ENCODE measurements at places on chromosomes 5 and 9. TPM values are rescaled to one million over a fixed set of nuclear protein-coding genes. Genes with fewer than 3 reads are reported as not detected.

DNA sequence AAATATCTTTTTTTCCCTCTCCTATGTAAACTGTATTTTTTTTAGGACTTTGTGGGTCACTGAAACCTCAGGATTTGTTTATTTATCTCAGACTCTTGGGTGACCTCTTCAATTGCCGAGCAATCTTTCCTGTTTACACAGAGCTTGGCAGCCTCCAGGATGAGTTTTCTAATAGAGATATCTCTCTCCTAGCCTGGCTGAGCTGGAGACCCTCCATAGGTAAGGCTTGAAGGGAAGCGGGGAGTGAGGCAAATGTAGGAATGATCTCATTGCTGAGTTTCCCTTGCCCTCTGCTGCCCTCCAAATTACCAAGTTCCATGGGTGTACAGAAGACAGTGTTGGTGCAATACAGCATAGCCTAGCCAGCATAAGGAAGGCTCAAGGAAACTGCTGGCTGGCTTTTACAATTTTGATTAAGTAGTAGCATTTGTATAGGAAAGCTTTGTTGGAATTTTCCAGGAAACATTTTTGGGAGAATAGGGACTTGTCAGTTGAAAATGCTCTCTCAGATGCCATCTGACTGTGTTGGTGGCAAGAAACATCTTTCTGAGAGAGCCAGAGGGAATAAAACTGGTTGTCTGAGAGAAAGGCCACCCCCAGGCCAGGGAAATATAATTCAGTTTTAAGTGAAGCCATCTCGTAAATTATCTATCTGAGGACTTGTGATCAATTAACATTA is 116.0 kb downstream of the NMUR2 start:
- DNase-seq = no peak

DNA sequence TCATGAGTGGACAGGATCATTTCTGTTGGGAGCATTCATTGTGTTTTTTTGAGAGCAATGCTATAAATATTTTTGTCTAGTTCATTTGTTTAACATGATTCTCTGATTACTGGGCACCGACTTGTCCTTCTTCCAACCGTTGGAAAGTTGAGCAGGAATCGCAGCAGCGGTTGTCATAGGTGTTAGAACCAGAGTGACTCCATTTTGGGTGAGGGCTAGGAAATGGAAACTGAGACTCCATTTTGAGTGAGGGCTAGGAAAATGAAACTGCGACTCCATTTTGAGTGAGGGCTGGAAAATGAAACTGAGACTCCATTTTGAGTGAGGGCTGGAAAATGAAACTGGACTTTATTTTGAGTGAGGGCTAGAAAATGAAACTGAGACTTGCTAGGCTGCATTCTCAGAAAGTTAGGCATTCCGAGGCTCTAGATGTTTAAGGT is 100.6 kb downstream of the ICE1 start:
- DNase-seq = no peak

DNA sequence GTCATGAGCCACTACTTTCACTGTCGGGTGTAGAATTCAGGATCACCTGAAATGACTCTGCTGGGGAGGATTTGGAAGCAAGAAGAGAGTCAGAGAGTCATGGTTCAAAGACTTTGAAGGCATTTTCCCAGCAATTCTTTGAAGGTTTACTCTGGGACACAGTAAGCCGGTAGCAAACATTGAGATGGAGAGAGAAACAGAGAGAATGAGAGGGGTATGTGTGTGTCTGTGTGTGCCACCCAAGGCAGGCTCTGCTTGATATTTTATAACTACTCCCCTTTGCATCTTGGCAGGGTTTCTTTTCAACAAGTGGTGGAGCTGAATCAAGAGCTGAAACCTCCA is 89.8 kb downstream of the ANKRD55 start:
- no peak for DNase-seq

DNA sequence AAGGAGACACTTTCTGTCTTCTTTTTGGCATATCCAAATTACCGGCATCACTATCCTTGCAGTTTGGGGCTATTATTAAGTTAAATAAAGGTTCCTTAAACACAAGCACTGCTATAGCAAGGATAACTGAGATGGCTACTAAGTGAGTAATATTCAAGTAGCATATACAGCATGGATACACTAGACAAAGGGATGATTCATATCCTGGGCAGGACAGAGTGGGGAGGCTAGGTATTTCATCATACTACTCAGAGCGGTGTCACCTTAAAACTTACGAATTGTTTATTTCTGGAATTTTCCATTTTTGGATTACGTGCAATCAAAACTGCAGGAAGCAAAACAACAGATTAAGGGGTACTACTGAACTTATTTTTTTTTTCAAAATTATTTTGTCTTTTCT is 54.1 kb downstream of the FER start:
- DNase-seq = no peak

The ABLIM3 gene
- total RNA-seq = 40.9 TPM

- DNase-seq = no peak
Observed at GRCh38 chr9:20781092-20781491, 97.0 kb downstream of the FOCAD start.

DNA sequence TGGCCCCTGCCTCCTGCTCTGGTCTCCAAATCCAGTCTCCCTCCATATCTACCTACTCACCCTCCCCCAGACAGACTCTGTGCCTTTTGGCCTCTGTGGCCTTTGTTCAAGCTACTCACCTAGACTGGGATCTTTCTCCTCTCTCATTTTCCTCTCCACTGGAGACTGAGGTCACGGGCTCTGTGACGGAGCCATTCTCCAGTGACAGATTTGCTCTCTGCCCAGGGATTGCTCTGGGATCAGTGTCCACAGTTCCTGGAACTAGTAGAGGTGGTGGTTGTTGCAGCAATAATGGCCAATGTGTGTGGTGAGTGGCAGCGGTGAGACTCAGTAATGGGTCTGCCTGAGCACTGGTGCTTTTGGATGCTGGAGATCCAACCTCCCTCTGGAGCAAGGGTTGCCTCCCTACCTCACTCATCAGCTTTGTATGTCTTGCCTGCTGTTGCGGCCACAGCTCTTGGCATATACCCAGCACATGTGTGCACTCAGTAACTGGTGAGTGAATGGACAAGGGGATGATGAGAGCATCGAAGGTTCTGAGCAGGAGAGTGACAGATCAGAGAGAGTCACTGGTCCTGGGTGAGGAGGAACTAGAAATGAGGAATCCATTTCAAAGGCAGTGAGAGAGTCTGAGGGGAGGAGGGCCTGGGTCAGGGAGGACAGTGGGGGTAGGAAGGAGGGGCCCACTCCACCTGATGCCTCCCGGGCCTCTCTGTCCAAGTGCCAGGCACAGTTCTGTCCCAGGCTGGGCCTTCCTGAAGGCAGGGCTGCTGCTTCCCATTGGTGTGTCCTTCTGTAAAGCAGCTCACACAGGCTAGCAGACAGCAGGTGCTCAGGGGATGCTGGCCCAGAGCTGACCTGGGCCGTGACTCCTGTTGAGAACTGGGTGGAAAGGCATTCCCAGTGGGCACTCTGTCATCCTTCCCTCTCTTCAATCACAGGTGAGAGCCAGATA is 96.5 kb upstream of the PITX1 start:
- no peak for DNase-seq

GRCh38 chr5:175124251-175124813 is 319.6 kb downstream of the DRD1 start:
- peak; percentile 77 for DNase-seq

- no peak for DNase-seq
Observed at GRCh38 chr9:111429175-111429574, 55.0 kb downstream of the ECPAS start.

- DNase-seq = peak; percentile 39
Observed at GRCh38 chr5:174837919-174838902, 113.8 kb downstream of the MSX2 start.

DNA sequence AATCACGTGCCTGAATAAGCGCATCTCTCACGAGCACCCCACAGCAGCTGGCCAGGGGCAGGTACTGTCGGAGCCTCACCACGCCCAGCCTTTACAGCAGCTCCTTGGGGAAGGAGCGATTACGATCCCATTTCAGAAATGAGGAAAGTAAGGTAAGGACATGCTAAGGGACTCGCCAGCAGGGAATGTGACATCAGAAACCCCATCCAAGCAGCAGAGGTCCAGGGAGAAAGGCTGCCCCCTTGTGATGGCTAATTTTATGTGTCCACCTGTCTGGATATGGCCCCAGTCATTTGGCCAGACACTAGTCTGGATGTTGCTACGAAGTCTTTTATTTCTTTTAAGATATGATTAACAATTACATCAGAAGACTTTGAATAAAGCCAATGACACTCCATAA is 77.3 kb downstream of the UBE2QL1 start:
- DNase-seq = no peak

GRCh38 chr9:131214876-131215275 is 61.4 kb downstream of the FAM78A start:
- no peak for DNase-seq

The ZNF366 gene
- 11.1 TPM for total RNA-seq

DNA sequence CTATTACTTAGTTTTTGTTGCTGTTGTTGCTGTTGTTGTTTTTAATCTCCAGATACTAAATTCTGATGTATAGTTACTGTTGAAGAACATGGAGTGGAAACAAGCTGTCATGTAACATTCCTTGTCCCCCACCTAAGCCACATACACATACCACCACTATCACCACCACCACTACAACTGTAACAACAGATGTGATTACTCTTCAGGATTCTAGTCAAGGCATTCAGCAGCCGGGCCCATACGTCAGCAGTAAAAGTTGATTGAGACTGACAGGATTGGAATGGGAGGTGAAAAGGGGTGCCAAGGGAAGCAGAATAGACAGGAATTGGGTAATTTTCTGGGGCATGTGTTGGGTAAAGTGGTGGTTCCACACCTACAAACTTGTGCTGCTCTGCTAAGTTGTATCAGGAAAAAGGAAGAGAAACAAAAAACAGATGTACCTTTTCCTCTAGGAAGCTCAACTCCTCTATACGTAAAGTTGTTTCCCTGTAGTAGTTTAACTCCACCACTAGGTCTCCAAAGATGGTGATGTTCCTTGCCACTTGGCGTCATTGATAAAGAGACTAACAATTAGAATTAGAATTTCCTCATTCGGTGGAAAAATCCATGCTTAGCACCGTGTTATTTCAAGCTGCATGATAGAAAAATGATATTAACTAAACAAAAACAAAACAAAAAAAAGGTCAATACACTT is 138.6 kb downstream of the ARRDC3 start:
- DNase-seq = no peak

The DBH gene
- total RNA-seq = not detected

DNA sequence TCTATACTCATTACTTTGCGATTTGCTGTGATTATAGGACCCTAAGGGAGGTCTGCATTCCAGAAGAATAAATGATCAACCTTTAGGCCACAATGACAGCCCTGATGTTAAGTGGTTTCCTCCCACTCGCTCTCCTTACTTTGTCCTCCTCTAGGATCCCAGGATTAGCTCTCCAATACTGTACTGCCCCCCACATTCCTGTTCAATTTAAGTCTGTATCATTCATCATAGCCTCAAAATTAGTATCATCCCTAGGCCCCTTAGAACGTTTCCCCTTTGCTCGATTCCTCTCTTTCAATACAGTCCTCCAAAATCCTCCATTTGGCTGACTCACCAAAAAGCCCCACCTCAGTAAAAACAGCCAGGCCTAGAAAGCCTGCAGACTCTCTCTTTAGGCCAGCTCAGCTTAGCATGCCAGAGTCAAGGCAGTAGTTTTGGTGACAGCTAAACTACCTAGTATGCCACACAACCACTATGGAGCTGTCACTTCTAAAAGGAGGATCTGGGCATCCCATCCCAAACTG is 24.4 kb downstream of the RNF145 start:
- no peak for DNase-seq

GRCh38 chr5:1169211-1170115 is 31.9 kb upstream of the SLC6A19 start:
- no peak for DNase-seq

DNA sequence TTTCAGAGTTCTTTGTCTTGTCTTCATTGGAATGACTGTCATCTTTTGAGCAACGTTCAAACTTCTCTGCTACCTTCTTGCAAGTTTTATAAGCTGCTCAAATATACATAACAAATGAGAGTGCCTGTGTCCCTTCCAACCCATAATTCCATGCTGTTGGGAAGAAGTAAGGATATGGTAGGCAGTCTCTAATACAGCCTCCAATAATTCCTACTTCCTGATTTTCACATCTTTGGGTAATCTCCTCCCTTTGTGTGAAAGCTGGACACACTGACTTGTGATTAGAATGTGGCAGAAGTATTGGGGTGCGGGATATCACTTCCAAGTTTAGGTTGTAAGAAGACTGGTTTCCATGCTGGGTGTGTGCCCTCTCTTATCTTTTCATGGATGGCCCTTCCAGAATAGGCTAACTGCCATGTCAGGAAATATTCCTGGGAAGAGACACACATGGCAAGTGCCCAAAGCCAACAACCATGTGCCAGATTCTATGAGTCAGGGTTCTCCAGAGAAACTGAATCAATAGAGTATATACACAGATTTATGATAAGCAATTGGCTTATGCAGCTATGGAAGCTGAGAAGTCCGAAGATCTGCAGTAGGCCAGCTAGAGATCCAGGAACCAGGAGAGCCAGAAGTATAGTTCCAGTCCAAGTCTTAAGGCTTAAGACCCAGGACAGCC is 531.3 kb downstream of the NTRK2 start:
- DNase-seq = no peak

DNA sequence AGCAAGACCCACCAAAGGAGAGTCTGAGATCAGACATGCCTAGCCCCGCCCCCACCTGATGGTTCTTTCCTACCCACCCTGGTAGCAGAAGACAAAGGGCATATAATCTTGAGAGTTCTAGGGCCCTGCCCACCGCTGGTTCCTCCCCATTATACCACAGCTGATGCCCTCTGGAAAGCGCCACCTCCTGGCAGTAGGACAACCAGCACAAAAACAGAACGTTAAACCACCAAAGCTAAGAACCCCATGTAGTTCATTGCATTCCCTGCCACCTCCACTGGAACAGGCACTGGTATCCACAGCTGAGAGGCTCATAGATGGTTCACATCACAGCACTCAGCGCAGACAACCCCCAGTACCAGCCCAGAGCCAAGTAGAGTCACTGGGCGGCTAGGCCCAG is 81.2 kb upstream of the TRPC7 start:
- DNase-seq = no peak

The TEX48 gene
- not detected for total RNA-seq

The CDH12 gene
- total RNA-seq = not detected

The PCDHB2 gene
- total RNA-seq = 2.1 TPM

DNA sequence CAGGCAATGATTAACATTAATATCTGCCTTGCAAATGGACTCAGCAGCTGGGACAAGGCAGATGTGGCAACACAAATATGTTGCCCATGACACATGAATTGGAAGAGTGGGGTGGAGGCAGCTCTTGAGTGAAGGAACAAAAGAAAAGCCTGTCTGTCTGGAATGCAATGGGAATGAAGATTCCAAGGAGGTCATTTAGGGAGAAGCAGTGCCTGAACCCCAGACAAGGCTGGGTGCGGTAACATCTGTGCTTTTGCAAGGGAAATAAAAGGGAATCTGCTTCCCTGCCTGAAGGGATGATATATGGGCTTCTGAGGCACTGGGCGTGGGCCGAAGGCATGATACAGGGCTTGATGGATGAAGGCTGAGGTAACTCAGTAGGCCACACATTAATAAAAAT is 94.1 kb upstream of the TRIM32 start:
- no peak for DNase-seq

The DNAH5 gene
- total RNA-seq = 1.2 TPM

DNA sequence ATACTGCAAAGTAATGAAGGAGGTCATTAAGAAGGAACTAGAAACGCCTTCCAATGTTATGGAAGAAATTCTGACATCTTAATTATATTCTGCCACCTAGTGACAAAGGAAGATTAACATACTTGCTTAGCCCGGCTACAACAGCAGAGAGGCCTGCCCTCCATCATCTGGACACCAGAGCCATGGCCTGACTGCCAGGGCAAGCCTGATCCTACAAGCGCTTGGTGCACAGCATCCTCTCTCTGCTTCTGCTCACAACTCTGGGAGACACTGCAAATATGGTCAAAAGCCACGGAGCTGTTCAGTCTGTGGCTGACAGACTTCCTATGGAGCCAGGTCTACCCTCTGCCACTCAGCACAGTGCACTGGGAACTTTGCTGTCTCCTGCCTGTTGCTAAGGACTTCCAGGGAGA is 87.3 kb upstream of the SLC44A1 start:
- DNase-seq = no peak
